ENCODE measurements at places on chromosomes 5 and 9.

GRCh38 chr5:142897328-142897727, 127.2 kb downstream of the ARHGAP26 start:
- no peak for DNase-seq

DNA sequence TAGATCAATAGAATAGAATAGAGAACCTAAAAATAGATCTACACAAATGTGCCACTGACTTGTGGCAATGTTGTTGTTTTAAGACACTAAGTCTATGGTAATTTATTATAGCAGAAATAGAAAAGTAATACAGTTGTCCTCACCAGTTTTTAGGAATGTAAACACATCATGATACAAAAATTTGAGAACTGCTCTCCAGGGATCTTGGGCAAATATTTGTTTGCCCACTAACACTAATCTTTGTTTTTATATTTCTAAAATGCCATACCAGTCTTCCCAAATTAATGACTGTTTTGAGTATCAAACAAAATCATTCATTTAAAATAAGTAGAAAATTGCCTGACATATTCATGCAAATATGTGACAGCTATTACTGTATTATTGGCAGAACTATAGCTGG, 297.6 kb downstream of the BRINP1 start:
- no peak for DNase-seq

- DNase-seq, result no peak
Measured at GRCh38 chr9:133396952-133397351, 20.8 kb downstream of the STKLD1 start.

DNA sequence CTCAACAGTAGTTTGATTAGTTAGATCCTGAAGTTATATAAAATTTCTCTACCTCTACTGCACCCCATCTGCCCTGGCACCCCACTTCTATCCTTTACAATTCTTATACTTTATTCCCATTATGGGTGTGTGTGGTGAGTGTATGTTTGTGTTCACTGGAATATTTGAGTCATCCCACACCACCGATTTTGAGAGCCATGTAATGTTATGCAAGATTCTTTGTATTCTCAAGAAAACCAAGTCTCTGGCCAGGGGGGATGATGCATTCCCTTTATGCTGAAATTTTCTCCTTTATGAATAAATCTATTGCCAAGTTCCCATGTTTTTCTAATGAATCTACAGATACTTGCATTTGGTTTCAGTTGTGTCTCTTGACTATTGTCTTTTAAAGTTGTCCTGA, 266.8 kb downstream of the ARHGEF28 start:
- no peak for DNase-seq

DNA sequence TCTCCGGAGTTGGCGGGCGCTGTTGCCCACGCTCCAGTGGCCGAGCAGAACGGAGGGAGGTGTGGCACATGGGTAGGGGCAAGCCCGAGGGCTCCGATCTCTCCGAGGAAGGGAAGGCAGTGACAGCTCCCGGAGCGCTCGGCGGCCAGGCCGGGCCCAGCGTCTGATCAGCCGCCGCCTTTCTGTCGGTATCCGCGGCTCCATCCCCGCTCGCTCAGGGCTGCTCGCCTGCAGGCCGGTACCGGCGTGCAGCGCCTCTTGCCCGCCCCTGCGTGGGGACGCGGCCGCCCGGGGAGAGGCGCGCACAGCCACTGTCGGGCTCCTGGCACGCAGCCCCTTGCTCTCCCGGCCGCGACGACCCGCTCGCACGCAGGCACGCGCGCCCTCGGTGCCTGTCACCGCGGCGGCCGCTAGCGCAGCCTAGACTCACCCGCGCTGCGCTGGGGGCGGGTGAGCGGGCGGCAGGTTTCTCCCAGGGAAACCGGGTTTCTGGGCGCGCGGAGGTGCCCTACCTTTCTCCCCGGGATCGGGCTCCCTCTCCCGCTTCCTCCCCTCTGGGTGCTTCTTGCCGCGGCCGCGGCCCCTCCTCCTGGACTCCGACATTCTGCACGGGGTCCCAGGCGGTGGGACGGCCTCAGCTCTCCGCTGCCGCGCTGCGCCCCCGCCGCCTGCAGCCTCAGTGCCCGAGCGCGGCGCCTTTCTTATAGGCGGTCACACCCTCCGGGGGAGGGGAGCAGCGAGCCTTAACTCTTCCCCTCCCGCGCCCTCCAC, 108.4 kb downstream of the PSD2 start:
- DNase-seq, result no peak
